Lung (tissue), 17 donors: ENCODE measurements at places on chromosomes 3 and 15. TPM values are rescaled to one million over a fixed set of nuclear protein-coding genes. Genes with fewer than 3 reads are reported as not detected.

Gene RCCD1
- total RNA-seq: 11.5 TPM

Gene UPK1B
- total RNA-seq: 0.21 TPM

Gene CCRL2
- 20.6 TPM for total RNA-seq

Gene PSTPIP1
- 12.4 TPM for total RNA-seq

Gene KBTBD13
- total RNA-seq: 0.23 TPM

DNA sequence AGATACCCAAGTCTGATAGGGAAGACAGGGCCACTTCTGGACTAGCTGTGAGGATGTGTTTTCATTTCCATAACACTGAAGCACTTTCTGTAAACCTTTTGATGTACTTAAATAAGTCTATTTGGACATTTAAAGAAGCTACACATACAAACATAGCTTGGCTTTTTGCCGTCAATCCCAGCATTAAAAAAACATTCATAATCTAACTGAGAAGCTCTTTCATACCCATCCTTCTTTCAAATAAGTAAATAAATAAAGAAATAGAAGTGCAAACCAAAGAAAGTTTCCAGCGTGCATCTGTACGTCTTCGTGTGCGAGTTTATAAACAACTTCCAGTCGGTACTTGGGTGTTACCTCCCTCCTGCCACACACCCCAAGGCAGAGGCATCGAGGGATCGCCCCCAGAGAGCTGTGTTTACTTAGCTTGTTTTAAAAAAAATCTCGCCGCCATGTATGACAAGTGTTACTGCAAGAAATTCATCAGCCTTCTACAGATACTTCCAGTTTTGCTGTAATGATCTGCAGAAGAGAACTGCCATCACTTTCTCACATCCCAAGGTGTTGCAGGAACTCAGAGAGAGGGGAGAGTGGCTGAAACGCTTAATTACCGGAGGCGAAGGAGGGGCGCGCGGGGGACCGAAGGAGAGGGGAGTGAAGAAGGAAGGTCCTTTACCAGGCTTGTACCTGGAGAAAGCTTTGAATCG is 9.0 kb upstream of the MEIS2 start:
- peak; percentile 24 for DNase-seq

GRCh38 chr15:66413579-66413978 is 26.9 kb downstream of the MAP2K1 start:
- DNase-seq: no peak

DNA sequence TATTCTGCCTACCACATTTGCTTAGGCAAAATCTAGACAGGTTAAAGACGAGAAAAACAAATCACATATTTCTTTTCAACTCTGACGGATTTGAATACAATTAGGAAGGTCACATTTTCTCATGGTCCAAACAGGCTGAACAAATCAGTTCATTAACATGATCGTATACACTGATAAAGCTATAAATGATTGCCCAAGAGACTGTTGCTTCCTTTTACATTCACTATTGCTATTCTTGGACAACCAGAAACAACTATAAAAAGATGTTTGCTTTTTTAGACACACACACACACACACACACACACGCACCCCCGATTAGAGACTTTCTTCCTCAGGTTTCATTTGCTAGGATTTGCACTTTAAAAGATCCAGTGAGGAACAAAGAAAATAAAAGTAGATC is 122.3 kb upstream of the BHLHE40 start:
- DNase-seq: no peak

DNA sequence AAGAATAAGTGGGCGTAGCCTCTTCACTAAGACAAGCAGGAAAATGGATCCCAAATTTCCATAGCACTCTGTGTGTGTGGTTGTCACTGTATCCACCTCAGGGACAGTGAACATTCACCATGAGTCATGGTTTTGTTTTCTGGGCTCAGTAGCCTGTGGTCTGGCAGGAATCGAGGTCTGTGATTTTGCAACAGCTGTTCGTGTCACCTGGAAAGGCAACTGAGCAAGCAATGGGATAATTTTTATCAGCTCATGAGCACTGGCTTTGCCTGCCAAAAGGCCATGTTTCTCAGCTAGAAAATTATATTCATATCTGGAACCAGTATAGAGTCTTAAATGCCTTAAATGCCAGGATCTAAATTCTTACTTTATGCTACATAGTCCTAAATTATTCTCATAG is 60.9 kb downstream of the STRIT1 start:
- DNase-seq: peak; percentile 14

- no peak for DNase-seq
These were observed 973 bp upstream of the USP13 start for GRCh38 chr3:179651687-179652446.

Gene FRMD4B
- total RNA-seq: 59.4 TPM

GRCh38 chr3:128074851-128075521 is 22.7 kb downstream of the SEC61A1 start:
- DNase-seq: peak; percentile 11

DNA sequence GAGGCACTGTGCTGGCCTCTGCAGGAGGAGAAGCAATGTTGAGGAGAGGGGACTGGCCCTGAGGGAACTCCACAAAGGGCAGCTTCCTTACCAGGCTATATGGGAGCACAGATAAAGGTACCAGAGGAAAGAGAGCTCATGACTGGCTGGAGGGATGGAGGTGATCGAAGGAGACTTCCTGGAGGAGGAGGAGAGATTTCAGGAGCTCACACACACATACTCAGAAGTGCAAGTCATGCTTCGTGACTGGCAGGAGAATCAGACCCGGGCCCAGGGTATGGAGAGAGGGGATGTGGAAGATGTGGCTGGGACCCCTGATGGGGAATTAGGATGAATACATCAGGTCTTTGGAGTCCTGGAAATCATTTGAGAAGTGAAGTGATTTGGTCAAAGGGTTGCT is 85.4 kb downstream of the ABHD5 start:
- DNase-seq: no peak

DNA sequence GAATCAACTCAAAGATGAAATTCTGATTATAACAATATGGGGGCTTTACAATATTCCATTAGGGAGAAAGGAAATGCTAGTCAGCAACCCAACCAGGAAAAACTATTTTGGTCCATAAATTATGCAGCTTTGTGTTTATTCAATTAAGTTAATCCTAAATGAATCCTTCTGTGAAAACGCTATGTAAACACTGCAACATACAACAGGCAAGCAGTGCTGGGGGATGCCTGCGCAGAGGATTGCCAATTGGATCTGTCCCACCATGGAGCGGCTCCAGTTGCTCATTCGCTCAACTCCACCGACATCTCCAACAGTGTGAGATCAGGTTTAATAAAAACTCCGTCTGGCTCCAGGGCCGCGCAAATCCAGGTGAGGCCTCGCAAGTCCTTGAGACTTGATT is 290.5 kb upstream of the VEPH1 start:
- DNase-seq: peak; percentile 4

DNA sequence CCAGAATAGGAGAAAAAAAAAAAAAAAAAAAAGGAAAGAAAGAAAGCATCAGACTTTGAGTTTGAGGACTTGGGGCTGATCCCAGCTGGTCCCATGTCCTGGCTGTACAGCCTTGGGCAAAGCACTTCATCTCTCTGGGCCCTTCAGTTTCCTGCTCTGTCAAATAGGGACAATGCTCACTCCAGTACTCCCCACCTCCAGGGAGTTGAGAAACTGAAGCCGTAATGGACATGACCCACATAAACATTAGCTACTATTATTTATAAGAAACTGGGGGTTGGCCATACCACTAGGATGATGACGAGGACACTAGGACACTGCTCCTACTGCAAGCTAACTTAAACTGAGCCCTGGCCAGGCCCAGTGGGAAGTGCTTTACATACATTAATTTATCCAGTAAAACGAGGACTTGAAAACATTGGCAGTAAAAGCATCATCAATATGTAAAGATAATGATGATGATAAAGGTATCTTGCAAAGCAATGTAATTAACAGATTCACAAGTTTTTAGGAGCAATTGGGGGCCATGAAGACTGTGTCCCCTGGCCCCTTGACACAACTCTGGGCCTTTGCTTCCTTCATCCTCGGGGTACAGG is 22.9 kb upstream of the SMAD6 start:
- DNase-seq: peak; percentile 44

Gene GOLGA6L7
- not detected for total RNA-seq

DNA sequence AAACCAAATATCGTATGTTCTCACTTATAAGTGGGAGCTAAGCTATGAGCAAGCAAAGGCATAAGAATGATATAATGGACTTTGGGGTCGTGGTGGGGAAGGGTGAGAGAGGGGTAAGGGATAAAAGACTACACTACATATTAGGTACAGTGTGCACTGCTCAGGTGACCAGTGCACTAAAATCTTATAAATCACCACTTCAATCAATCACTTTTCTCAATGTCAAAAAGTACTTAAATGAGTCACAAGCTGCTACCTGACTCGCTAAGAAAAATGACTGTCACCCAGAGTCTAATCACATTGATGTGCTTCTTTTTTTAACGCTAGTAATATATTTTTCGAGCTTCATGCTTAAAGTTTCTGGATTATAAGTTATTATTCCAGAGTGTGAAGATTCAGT is 95.5 kb downstream of the CBLB start:
- no peak for DNase-seq

Gene GPR156
- total RNA-seq: 0.71 TPM

Gene HES1
- total RNA-seq: 30.8 TPM

- no peak for DNase-seq
These were observed 781.5 kb downstream of the TBL1XR1 start for GRCh38 chr3:176415661-176416295.

DNA sequence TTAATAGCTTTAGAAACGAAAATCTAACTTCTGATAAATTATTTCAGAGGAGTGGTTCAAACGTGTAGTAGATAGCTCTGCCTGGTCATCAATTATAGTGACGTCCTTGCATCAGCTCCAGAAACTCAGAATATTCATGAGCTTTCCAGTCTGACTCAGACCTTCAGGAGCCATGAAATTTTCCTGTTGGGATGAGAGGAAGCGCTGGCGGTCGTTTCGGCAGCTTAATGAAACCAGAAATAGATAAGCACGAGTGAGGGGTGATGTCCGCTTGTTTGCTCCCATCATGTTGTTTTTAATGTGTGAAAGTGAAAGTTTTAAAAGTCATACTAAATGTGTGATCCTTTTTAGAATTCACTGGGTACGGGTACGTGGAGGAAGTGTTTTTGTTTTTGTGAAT is 141.1 kb downstream of the PGPEP1L start:
- DNase-seq: peak; percentile 43

DNA sequence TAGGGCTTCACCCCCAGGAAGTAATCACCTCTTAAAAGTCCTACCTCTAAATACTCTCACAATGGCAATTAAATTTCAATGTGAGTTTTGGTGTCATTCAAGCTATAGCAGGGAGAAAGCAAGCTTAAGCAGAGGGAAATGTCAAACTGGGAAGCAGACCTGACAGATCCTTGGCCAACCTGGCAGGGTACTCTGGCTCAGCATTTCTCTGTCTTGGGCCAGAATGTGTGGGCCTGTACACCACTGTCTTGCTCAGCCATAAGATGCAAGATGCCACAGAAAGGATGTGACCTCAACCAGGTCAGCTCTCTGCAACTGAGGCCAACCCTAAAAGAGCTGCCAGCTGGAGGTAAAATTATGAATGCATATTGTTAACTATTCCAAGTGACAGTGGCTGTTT is 130.6 kb upstream of the CMC1 start:
- no peak for DNase-seq

DNA sequence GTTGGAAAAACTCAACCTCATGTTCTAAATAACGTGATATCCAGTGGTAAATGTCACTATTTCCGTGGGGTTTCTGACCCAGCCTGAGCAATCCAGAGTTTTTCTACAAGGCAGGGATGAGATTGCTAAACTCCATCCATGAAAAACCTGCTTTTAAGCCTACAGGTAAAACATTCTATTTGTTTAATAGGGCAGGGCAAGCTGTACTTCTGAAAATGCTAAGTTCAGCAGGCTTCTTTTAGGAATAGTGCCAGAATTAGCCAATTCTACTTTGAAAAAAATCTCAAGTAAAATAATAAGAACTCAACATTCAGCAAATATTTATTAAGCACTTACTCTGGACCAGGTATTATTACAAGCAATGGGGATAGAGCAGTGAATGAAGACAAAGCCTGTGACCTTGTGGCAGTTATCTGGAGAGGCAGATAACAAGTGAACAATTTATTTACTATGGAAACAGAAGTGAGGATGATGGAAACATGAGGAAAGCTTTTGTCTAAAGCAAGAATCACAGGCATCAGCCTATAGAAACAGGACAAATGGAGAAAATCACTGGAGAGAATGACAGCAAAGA is 13.3 kb downstream of the RPSA start:
- peak; percentile 67 for DNase-seq

DNA sequence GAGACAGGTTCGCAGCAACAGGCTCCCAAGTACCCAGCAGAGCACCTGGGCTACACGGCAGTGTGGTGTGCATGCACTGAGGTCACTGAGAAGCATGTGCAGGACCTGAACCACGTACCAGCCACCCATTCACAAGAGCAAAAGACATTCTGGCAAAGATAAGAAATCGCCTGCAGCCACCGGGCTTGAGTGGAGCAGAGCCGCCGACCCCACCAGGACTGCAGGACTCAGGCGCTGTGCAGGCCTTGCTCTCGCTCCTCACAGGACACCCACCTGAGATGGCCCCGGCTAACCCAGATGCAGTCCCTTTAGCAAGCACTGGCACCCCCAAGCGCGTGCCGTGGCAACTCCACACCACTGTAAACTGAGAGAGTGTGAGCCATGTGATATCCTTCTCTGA is 32.3 kb upstream of the OCA2 start:
- no peak for DNase-seq

Gene LRRIQ4
- total RNA-seq: 0.09 TPM

Gene KLHL40
- not detected for total RNA-seq

GRCh38 chr3:10447527-10448260 is 57.7 kb downstream of the ATP2B2 start:
- DNase-seq: no peak

- no peak for DNase-seq
These were observed 172.6 kb upstream of the BHLHE40 start for GRCh38 chr3:4806535-4807108.

DNA sequence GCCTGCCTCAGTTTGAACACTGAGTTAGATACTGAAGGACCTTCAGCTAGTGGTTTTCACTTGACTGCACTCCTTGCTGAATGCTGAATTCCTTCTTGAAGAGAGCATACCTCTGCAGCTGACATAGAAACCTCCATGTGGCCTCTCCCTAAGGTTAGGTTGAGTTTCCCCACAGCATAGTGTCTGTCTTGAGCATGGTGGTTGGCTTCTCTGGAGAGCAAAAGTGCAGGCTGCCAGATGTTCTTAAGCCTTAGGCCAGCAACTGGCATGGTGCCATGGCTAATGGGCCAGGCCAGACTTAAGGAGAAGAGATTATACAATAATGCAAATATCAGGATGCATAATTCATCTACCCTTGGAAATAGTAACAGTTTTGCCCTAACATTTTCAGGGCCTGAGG is 545.6 kb upstream of the ZNF385D start:
- peak; percentile 73 for DNase-seq

DNA sequence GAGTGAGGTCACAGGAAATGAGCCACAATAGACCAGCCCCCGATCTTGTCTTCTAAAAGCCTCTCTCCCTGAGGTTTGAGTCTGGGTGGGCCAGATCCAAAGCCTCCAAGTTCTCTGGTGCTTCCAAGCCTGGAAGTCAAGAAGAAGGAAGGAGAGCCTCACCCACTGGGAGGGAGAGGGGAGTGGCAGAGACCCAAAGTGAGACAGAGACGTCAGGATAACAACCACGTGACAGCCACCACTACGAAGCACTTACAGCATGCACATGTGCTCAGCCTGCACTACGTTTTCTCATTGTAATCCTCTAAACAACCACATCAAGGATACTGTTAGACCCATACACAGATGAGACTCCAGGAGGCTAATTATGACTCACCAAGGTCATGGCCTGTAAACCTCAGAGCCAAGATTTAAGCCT is 197.3 kb upstream of the LINGO1 start:
- DNase-seq: no peak
